Inflammatory macrophage treated with lipopolysaccharide for 1 hour (primary cell): ENCODE measurements at places on chromosomes 7 and 10.

DNA sequence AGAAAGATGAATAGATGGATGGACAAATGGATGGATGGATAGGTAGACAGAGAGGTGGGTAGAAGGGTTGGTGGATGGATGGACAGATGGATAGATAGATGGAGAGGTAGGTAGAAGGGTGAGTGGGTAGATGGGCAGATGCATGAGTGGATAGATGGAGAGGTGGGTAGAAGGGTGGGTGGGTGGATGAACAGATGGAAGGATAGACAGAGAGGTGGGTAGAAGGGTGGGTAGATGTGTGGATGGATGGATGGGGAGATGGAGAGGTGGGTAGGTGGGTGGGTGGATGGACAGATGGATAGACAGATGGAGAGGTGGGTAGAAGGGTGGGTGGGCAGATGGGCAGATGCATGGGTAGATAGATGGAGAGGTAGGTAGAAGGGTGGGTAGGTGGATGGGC lies 10.9 kb upstream of the ASB10 start:
- no peak for DNase-seq

DNA sequence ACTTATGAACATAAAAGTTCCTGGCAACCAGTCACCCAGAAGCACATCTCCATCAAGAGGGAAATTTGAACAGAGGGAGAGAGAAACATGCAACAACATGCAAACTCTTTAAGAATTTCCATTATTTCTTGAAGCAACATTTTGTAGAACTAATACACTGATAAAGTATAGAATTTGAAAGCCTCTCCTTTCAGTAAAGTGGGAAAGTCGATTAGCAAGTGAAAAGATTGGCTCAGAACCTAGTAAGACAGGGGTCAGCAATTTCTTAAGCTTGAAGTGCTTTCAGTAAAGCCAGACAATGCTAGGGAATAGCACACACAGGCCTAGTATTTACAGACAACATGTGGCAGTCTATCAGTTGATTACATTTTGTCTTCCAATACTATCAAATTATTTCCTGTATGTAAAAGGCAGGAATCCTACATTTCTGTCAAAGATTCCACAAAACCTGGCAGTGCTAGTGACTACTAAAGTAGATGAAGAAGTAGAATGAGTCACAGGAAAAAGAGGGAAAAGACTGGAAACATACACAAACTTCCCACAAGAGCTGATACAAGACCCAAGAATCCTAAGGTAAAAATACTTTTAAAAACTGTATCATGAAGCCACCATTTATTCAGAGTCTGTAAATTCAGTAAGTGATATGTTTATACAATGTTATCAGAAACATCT lies 25.2 kb downstream of the DNAJC1 start:
- no peak for DNase-seq

DNA sequence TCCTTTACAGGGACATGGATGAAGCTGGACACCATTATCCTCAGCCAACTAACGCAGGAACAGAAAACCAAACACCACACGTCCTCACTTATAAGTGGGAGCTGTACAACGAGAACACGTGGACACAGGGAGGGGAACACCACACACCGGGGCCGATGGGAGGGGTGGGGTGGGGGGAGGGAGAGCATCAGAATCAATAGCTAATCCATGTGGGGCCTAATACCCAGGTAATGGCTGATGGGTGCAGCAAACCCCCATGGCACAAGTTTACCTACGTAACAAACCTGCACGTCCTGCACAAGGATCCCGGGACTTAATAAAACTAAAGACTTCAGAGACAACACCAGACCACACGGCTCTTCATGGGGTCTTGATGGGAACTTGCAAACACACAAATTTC lies 82.2 kb upstream of the DIP2C start:
- no peak for DNase-seq

- no peak for DNase-seq
Observed at GRCh38 chr10:2850202-2850601, 217.1 kb upstream of the PFKP start.

DNA sequence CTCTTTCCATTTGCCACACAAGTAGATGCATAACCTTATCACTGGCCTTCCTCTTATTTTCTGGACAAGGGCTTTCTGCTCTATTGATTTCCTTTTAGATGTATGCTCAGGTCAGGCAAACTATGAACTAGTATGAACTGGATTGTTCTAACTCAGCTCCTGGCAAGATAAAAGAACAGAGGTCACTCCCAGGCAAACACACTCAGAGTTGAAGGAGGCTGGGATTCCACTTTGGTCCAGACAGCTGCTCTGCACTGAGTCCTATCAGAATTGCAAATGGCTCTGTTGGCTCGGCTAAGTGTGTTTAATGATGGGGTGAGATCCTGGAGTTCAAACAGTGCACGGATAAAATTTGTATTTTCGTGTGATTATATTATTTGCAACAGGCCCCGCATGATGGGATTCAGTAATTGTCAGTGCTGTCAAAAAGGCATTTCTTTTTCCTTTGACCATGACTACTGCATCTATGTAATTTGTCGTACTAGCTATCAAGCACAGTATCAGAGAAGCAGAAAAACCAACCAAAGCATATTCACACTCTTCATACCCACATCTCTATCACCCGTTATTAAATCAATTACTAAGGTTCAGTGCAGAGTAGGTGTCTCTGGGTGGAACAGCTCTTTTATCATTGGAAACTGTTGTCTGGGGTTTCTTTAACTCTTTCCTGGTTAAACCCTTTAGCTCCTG lies 288.1 kb upstream of the PRKCQ start:
- no peak for DNase-seq

- no peak for DNase-seq
Observed at GRCh38 chr7:116571037-116571436, 46.2 kb downstream of the CAV1 start.

GRCh38 chr7:158407581-158408317 lies 179.9 kb downstream of the PTPRN2 start:
- DNase-seq: peak; percentile 44

GRCh38 chr10:29725133-29725720 lies 90.5 kb upstream of the SVIL start:
- DNase-seq: no peak

DNA sequence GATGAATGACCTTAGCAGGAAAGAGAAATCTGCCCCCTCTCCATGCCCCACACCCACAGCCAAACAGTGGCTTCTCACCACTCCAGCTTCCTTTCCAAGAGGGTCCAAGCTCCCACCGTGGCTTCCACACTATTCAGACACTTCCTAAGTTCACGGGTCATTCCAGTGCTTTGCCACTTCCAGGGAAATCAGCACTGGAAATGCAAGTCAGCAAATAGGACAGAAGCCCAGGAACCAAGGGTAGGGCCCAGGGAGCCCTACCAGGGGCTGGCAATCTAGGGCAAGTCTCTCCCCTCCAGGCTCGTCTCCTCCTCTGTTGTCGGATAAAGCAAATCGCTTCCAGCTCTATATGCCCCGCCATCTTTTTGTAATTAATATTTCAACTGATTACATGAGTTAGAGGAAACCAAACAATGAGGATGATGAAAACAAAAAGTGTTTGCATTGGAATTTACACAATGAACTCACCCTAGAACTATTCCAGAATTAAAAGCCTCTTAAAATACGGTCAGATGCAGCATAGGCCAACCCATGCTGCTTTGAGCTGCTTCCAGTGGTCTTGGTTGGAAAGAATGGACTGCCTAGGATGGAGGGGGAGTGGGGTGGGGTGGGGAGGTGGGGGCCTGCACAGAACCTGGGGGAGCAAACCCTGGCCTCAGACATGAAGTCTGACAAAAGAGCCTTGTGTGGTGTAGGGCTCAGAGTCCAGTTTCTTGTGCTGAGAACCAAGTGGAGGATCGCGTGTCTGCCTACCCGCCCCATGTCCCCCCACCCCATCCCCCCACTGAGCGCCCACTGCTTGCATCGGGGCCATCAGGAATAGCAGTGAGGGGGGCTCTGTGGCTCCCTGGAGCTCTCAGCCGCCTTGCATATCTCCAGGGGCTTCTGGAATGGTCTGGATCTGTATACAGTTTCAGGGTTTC lies 74.6 kb upstream of the CPXM2 start:
- DNase-seq: no peak

GRCh38 chr7:155401884-155402283 lies 56.0 kb upstream of the EN2 start:
- no peak for DNase-seq

DNA sequence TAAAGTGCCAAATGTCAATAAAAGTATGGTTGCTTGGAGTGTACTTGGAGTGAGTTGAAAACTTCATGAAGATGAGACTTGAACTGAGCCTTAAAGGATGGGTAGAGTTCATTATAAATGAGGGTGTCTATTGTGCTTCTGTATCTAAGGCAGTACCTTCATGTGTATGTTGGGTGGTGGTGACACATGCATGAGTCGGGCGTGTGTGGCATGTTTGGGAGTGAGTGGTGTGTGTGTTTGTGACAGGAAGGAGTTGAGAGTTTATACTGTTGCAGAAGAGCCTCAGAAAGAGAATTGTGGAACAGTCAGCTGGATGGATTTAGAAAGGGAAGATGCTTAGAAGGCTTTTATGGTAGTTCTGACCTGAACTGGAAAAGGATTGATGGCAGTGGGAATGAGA lies 6.0 kb upstream of the ZRANB1 start:
- DNase-seq: no peak

DNA sequence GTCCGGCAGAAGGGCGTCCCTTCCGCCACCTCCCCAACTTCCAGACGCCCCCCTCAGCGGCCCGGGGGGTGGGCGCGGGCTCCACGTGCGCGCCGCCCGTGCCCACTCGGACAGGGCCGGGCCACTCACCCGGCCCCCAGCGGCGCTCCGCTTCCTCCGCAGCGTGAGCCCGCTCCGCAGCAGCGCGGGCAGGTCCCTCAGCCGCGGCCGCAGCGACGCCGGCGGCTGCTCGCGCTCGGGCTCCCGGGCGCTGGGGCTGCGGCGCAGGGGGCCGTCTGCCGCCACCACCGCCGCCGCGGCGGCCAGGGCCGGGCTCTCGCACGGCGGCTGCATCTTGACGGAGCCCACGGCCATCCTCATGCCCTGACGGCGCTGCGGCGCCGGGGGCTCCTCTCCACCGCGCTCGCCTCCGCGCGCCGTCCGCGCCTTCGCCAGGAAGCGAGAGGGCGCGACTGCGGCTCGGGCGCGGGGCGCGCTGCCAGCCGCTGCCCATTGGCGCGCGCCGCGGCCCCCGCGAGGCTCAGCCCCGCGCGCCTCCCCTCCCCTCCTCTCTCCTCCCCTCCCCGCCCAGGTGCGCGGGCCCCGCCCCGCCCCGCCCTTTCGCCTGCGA lies at the start of gene RAPGEF5:
Gene RAPGEF5, minus strand, starts transcription at position 454 of the 610 bp plus-strand sequence. Its CDS starts 94 bp downstream, at position 360.
- DNase-seq: no peak

- DNase-seq: no peak
Observed at GRCh38 chr10:116524736-116525135, 21.0 kb upstream of the PNLIP start.

DNA sequence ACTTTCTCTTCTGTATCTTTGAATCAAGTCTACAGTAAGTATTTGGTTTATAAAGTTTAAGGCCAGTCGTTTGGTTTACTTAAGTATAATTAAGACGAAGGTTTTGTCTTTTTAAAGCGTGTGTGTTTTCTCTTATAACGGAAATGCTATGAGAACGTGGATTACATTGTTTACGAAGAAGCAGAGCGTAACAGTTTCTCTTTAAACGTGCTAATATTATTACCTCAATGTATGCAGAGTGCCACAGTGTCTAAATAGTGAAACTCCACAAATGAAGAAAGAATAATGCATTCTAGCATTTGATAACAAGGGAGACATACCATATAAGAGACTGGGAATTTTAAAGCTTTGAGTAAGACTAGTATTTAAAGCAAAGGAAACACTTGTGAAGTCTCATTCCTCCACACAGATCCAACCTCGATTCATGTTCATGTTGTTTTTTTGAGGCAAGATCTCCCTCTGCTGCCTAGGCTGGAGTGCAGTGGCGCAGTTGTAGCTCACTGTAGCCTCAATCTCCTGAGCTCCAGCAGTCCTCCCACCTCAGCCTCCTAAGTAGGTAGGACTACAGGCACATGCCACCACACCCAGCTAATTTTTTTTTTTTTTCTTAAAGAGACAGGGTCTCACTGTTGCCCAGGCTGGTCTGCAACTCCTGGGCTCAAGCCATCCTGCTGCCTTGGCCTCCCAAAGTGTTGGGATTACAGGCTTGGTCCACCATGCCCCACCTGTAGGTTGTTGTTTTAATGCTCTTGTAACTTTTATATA lies 75.1 kb downstream of the ANKRD61 start:
- DNase-seq: peak; percentile 34

DNA sequence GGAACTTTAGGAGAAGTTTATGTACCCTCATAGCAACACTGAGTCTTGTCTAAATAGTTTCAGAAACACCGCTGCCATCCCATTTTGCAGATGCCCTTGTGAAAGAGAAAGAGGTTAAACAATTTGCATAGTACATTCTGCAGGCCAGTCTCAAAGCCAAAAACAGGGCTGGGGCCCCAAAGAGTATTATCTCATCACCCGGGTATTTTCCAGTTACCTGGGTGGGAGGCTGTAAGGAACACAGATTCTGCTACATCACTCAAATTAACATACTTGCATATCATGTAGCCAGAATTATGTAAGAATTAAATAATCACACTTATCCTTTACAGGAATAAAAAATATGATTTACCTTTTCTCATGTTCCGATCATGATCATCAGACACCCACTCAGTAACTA lies 3.1 kb upstream of the FAM171A1 start:
- DNase-seq: no peak

GRCh38 chr10:23917251-23917840 lies 291.6 kb upstream of the KIAA1217 start:
- no peak for DNase-seq

DNA sequence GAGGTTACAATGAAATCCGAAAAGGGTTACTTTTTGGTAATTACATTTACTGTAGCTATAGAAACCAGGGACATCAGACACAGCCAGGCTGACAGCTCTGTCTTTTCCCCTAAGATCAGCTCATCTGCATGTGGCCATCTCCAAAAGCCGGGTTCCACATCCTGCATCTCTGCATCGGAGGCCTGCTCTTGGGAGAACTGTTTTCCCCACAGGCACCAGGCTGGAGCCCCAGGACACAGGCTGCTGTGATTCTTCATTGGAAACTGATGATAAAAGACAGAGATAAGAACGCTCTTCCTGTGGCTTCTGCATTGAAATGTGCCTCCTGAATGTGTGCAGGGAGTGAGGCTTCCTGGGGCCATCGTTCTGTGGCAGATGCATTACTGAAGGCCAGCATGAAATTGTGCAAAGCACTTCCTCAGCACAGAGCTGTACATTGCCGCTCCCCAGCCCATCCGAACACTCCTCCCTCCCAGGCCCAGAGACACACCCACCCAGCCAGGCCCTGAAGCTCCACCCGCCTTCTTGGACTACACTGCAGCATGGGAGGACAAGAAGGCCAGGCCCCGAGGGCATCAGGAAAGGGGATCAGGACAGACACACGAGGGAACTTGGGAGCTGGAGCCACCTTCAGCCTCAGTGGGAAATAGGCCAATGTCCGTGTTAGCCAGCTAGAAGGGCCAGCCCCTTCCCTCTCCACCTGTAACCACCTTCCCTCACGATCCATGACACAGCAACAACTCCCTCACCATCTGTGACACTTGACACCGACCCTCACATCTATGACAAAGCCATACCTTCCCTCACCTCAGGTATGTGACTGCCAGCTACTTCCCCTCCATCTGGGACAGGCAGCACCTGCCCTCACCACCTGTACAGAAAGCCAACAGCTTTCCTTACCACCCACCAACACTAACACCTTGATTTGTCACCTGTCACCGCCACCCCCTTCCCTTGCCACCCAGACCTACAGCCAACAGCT lies 113.2 kb downstream of the GRID1 start:
- DNase-seq: no peak

- no peak for DNase-seq
Observed at GRCh38 chr10:77091597-77092165, 545.9 kb downstream of the KCNMA1 start.

- DNase-seq: no peak
Observed at GRCh38 chr7:12640299-12641096, 46.9 kb upstream of the ARL4A start.
